ENCODE measurements at places on chromosomes 5 and 9. TPM values are rescaled to one million over a fixed set of nuclear protein-coding genes. Genes with fewer than 3 reads are reported as not detected.
A peak's percentile ranks its signal among the peaks of the same experiment; 100 is the strongest.

DNA sequence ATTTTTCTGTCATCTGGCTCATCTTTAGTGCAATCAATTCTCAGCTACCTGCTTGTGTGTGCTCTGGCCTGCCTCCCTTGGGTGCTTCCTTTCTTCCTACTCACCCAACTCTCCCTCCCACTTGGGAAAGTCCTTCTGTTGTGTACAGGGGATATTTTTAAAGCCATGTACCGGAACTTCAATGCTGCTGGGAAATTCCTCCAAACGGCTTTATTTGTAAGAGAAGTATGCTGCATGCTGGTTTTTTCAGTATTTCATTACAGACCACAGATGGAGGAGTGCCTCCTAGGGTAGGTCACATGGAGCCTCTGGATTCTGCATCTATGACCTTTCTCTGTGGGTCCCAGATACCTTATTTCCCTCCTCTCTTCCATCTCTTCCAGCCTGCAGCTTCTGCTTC, 5.4 kb upstream of the HMHB1 start:
- DNase-seq = no peak
- no peak overlapping the region for H3K27ac ChIP-seq
- H3K36me3 ChIP-seq = no peaks in the 10 kb centered on the region
- H3K4me1 ChIP-seq = no peaks in the 10 kb centered on the region
- no peaks in the 10 kb centered on the region for H3K27me3 ChIP-seq
- H3K4me3 ChIP-seq = no peak overlapping the region

DNA sequence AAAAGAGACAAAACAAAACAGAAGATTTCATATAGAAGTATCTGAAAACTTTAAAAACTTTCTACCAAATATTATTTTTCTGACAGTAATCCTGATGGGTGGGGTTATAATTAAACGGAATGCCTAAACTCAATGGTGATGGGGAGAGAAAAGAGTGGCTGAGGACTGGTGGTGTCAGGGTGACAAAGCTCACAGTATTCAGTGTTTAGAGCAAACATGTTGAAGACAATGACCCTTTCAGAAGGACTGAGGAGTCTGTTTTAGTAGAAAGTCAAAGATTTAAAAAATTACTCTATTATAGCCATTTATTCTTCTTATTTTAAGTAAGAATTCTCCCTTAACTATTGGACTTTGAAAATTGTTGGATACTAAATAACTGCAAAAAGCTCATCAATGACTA, 1144.0 kb downstream of the TAF11L14 start:
- H3K4me1 ChIP-seq = no peaks in the 10 kb centered on the region
- no peak overlapping the region for H3K4me3 ChIP-seq
- no peak overlapping the region for H3K27ac ChIP-seq
- H3K36me3 ChIP-seq = no peaks in the 10 kb centered on the region
- no peaks in the 10 kb centered on the region for H3K27me3 ChIP-seq

GRCh38 chr5:96113170-96113939, 151.7 kb upstream of the ELL2 start:
- no peak overlapping the region for H3K4me3 ChIP-seq
- no peaks in the 10 kb centered on the region for H3K36me3 ChIP-seq
- no peaks in the 10 kb centered on the region for H3K27me3 ChIP-seq
- no peak overlapping the region for H3K27ac ChIP-seq
- no peak for DNase-seq
- H3K4me1 ChIP-seq = no peaks in the 10 kb centered on the region

- no peak for DNase-seq
- H3K4me1 ChIP-seq = no peaks in the 10 kb centered on the region
- H3K36me3 ChIP-seq = no peaks in the 10 kb centered on the region
- no peaks in the 10 kb centered on the region for H3K27me3 ChIP-seq
- no peak overlapping the region for H3K4me3 ChIP-seq
Measured at GRCh38 chr9:69637193-69637816, 34.9 kb downstream of the APBA1 start.

DNA sequence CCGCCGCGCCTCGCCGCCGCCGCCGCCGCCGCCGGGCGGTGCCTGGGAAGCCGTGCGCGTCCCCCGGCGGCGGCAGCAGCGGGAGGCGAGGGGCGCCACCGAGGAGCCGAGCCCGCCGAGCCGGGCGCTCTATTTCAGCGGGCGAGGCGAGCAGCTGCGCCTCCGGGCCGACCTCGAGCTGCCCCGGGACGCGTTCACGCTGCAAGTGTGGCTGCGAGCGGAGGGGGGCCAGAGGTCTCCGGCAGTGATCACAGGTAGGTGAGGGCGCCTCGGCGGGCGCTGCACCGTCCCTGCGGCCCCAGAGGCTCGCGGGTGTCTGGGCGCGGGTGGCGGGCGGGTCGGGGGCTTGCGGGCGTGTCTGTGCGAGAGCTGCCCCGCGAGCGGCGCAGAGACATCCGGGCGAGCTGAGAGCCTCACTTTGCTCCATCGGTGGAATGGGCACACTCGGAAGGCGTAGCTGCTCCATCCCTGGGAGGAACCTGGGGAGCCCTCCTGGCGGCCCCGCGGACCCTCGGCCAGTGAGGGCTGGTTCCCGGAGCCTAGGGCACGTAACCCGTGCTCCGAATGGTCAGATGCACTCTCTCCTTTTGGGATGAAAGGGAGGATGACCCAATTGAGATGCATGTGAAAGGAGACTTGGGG, 864 bp downstream of the PAPPA start:
- peak overlapping the region; percentile 17 for H3K4me3 ChIP-seq
- peaks cover 6% of the 10 kb centered on the region for H3K27me3 ChIP-seq
- H3K27ac ChIP-seq = no peak overlapping the region
- H3K36me3 ChIP-seq = no peaks in the 10 kb centered on the region
- H3K4me1 ChIP-seq = no peaks in the 10 kb centered on the region

DNA sequence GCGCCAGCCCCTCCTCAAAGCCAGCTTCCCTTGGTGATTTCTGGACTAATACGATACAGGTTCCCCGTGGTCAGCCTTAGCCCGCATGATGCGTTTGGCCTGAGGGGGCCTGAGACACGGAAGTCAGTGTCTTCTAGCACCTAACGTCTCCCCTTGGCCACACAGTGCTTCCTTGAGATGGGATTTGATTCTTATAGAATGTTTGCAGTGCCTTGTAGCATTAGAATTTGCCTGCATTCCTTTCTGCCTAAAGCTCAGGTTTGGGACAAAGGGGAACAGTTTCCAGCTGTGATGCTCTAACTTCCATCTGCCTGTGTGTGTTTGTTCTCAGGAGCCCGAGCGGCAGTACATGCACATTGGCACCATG, 34.4 kb downstream of the CFAP90 start:
- H3K36me3 ChIP-seq = no peaks in the 10 kb centered on the region
- no peak overlapping the region for H3K27ac ChIP-seq
- no peak overlapping the region for H3K4me3 ChIP-seq
- H3K4me1 ChIP-seq = no peaks in the 10 kb centered on the region
- H3K27me3 ChIP-seq = peaks cover 21% of the 10 kb centered on the region

DNA sequence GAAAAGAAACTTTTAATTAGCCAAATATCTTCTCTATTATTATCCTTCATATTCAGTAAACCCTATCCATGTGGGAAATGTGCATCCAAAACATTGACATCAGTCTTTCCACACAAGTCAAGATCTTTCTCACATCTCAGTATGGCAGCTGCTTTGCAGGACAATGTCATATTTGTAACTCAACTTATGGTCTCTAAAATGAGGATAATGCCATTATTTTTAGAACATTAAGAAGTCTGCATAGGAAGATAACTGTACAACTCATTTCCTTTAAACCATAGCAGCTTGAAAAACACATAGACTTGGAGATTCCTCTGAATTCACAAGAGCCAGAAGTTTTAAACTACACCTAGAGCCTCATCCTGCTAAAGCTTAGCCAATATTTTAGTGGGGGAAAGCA, 43.7 kb downstream of the MCTP1 start:
- H3K27me3 ChIP-seq = peaks cover 5% of the 10 kb centered on the region
- no peak overlapping the region for H3K4me3 ChIP-seq
- no peak overlapping the region for H3K27ac ChIP-seq
- no peaks in the 10 kb centered on the region for H3K4me1 ChIP-seq
- DNase-seq = no peak
- H3K36me3 ChIP-seq = no peaks in the 10 kb centered on the region

DNA sequence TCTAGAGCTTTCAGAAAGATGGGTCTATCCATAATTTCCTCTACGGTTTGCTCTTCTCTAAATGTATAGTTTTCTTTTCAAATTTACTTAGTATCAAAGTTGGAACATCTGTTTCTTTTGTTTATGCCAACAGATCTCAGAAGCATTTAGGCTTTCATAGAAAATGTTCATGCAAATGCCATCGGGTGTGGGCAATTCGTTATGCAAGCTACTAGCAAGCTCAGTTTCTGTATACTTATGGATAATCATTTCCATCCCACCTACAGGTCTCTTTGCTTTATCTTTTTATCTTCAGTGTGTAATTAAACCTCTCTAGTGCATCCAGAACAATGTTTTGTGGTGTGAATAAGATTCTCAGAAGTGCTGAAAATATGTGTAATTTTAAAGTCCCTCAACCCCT, 59.9 kb downstream of the NUDT12 start:
- no peaks in the 10 kb centered on the region for H3K27me3 ChIP-seq
- H3K27ac ChIP-seq = no peak overlapping the region
- H3K36me3 ChIP-seq = no peaks in the 10 kb centered on the region
- peaks cover 2% of the 10 kb centered on the region for H3K4me1 ChIP-seq

GRCh38 chr5:179255527-179256327, 89.5 kb downstream of the ADAMTS2 start:
- peaks cover 6% of the 10 kb centered on the region for H3K4me1 ChIP-seq
- peak; percentile 68 for DNase-seq
- no peaks in the 10 kb centered on the region for H3K36me3 ChIP-seq
- H3K4me3 ChIP-seq = no peak overlapping the region
- no peak overlapping the region for H3K27ac ChIP-seq

DNA sequence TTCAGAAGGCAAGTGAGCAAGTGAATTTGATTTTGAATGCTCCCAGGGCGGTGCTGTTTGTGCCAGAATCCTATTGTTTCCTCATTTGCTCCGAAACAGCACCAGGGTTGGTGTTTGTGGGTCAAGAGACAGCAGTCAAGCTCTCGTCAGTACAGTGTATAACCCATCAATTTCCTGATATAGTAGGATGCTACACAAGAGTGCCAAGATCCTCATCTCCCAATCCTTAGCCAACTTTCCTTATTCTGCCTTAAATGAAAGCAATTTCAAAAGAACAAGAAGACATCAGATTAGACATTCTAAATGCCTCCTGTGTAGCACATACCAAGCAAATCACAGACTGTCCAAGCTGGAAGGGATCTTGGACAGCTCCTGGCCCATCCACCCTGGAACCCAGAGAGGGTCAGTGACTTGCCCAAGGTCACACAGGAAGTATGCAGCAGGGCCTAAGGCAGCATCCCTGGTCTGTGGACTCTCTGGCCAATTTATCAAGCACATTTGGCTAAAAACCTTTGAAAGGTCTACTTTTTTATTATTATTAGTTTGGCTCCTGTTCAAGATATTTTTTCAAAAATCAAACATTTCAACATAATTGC, 4.5 kb downstream of the WHRN start:
- peaks cover 15% of the 10 kb centered on the region for H3K27me3 ChIP-seq
- peaks cover 82% of the 10 kb centered on the region for H3K4me1 ChIP-seq
- no peak for DNase-seq
- no peaks in the 10 kb centered on the region for H3K36me3 ChIP-seq
- no peak overlapping the region for H3K4me3 ChIP-seq

DNA sequence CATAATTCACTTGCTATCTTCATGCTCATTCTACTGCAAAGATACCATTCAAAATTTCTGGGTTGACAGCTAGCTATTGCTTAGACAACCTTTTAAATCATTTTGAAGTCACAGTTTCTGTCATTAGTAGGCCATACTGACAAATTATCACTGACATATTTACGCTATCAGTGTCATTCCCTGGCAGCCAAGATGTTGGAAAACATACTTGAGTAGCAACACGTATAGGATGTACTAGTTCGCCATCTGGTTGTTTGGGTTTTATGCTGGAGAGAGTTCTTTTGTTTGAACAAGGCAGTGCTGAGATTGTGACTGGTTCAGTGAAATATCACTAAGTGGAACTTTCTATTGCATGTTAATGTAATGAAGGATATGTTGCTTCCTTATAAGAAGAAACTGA, 621.9 kb downstream of the DTWD2 start:
- DNase-seq = no peak
- no peak overlapping the region for H3K27ac ChIP-seq
- H3K4me1 ChIP-seq = no peaks in the 10 kb centered on the region
- no peaks in the 10 kb centered on the region for H3K27me3 ChIP-seq
- no peak overlapping the region for H3K4me3 ChIP-seq

DNA sequence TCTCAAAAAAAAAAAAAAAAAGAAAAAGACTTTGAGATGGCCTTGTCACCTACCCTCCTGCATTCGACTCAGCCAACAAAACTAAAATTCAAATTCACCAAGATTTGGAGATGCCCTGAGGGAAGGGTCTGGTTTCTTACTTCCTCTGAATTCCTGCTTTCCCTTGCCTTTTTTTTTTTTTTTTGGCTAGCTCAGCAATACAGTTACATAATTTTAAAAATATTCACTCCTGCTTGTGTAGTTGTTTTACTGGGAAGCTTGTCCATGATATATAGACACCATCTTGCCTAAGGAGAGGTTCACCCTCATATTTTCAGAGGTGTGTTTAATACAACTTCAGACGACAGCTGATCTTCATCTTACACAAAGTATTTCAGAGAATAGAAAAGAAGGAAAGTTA, 21.3 kb upstream of the SERINC5 start:
- no peak overlapping the region for H3K4me3 ChIP-seq
- H3K27me3 ChIP-seq = no peaks in the 10 kb centered on the region
- no peaks in the 10 kb centered on the region for H3K36me3 ChIP-seq
- H3K27ac ChIP-seq = no peak overlapping the region
- H3K4me1 ChIP-seq = no peaks in the 10 kb centered on the region

DNA sequence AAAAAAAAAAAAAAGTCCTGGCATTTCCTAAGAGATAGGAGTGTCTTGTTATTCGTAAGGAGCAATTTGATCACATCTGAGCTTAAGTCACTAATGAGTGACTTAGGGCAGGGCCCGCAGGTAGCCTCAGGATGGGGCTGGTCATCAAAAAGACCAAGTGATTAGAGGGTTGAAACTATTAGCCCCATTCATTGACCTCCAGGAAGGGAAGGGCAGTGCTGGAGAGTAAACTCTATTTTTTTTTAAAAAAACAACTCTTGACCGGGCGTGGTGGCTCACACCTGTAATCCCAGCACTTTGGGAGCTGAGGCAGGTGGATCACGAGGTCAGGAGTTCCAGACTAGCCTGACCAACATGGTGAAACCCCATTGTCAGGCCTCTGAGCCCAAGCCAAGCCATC, 46.2 kb upstream of the IQGAP2 start:
- no peak overlapping the region for H3K27ac ChIP-seq
- DNase-seq = no peak
- no peaks in the 10 kb centered on the region for H3K4me1 ChIP-seq
- no peak overlapping the region for H3K4me3 ChIP-seq

Gene TLR4
- 6.3 TPM for polyA plus RNA-seq

Gene FOXD4L3
- polyA plus RNA-seq = 0.05 TPM

Gene EQTN
- polyA plus RNA-seq = 0.26 TPM

Gene SGCD
- polyA plus RNA-seq = 0.36 TPM

Gene PCDHGB1
- polyA plus RNA-seq = 0.04 TPM

Gene IL5
- polyA plus RNA-seq = not detected

Gene ITGA1
- 8.3 TPM for polyA plus RNA-seq

Gene DNAJA1
- 81.3 TPM for polyA plus RNA-seq

Gene CDH9
- not detected for polyA plus RNA-seq

Gene PRUNE2
- polyA plus RNA-seq = 6.6 TPM

Gene F12
- 1.1 TPM for polyA plus RNA-seq
